ENCODE measurements at places on chromosomes 2 and 18.

GRCh38 chr2:231966886-231967285 is 5.4 kb downstream of the DIS3L2 start:
- no peak for DNase-seq

DNA sequence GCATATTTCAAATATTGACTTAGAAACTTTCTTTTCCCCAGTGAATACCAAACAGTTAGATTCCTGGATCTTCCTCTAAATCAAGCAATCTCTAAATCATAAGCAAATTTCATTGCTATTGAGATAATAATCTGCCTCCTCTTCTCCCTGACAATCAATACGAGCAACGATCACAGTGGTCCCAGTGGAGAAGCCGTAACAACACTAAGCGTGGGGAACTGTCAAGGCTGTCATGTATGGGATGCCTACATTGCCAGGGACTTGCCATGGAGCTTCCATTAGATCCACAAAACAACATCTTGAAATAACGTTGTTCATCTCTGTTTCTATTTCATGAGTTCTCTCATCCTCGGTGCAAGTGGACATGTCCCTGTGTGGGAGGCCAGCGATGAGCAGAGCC is 61.3 kb downstream of the SNTG2 start:
- no peak for DNase-seq

- DNase-seq, result no peak
Observed at GRCh38 chr2:120845277-120845676, 109.6 kb downstream of the GLI2 start.

DNA sequence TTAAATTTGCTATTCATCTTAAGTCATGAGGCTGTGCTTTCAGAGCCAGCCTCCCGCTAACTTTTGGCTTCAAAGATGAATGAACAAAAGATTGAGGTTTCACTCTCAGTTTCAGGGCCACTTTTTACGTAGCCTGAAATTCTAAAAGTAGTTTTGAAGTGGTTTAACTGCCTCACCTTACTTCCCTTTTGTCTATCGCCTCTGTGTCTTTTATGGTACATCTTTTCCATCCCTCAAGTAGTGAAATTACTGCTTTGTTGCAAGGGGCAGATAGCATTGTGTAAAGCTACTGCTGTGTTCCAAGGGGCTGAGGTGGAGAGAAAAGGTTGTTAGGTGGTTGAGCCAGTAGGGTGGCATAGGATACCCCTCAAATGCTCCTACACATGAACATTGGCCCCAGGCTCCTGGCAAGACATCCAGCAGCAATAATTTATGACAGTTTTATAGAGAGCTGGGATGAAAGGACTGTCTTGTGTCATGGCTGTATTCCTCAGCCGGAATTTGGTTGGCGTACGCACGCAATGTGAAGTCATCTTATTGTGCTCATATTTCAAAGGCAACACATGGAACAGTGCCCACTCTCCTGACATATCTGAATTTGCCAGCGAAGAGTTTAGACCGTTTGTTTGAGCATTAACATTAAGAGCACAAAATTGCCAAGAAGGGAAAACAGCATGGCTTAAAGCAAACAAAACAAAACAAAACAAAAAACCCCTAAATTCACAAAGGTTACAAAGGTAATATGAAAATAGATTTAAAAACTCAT is 32.2 kb downstream of the QPCT start:
- no peak for DNase-seq

DNA sequence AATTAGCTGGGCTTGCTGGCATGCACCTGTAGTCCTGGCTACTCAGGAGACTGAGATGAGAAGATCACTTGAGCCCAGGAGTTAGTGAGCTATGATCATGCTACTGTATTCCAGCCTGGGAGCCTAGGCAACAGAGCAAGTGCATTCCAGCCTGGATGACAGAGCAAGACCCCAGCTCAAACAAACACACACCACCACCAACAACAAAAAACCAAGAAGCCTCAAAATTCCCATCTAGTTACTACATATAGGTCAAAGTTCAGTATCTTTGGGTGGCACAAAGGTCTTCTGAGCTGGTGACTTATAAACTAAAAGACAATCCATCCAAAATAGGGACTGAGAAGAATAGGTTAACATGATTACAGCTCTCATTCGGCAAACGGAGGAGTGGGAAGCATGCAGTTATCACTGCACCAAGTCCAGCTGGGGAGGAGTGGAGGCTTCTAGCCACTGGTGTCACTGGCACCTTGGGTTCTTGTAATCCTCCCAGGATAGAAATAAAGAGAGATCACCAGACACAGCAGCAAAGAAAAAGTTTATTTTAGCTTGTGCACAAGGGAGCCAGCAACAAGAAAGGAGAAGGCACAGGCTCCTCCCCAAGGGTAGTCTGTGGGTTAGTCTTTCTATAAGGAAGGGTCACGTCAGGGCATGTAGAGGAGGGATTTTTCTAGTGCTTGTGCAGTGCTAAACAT is 57.4 kb downstream of the SH2D6 start:
- no peak for DNase-seq

GRCh38 chr2:232493701-232494474 is 6.3 kb upstream of the ECEL1 start:
- no peak for DNase-seq

DNA sequence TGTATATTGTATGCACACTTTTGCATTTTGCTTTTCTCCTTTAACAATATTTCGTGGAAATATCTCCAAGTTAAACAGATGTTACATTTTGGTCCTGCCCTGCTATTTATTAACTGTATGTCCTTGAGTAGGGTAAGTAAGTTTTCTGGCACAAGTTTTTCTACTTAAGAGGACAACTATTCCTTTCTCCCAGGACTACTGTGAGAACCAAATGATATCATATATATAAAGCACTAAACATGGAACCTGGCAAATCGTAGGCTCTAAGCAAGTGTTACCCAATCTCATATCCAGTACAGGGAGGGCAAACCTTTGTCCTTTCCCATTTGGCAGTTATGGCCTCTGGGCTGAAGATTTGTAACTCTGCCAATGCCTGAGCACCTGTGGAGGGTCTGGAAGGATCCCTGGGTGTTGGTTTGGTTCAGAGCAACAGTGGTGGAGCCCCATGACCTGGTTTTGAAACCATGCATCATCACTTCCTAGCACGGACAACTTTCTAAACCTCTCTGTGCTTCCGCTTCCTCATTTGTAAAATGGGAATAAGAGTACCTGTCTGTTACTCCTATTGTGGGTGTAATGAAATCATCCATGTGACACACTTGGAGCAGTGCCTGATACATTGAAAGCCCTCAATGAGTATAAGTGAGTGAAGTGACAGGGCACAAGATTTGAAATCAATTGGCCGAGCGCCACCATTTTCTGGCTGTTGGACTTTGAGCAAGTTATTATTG is 28.3 kb upstream of the ICOS start:
- DNase-seq, result no peak

GRCh38 chr2:233449081-233449901 is 95.0 kb downstream of the DGKD start:
- DNase-seq, result no peak

- DNase-seq, result no peak
Observed at GRCh38 chr2:30164131-30164925, 17.5 kb downstream of the YPEL5 start.

DNA sequence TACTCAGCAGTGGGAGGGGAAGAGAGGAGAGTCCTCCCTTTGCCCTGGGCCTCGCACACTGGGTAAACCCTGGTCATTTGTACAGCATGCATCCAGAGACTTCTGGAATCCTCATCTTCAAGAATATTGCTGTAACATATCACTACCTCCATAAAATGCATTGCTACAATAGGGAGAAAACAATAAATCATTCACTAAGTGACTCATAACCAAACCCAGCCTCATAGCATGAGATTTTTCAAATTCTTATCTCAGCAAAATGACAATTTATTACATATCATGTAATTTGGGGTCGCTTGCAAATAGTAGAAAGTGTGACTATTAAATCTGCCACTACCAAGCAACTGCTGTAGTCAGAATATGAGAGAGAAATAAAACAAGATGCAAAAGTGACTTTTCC is 189.4 kb downstream of the ALK start:
- no peak for DNase-seq

DNA sequence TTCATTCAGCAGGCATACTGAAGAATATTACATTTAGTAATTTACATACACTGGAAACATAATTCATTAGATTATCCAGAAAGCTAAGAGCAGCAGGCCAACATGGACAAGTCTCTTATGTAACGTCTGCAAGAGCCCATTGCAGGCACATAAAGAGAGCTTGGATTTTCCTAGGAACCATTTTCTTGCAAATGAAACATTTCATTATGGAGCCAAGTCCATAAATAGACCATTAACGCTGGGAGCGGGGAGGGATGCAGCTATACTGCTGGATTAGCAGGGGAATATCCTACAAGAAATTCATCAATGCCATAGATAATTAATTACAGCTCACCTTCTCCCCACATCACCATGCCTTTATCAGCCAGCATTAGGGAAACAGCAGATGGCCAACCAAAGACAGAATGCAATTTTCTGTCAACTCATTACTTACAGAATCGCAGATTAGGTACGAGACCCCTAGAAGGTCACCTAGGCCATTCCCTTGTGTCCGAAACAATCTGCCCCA is 170.4 kb downstream of the C1D start:
- no peak for DNase-seq

GRCh38 chr2:241608881-241609280 is 28.1 kb downstream of the THAP4 start:
- no peak for DNase-seq

GRCh38 chr18:70420146-70420898 is 131.5 kb downstream of the SOCS6 start:
- DNase-seq, result no peak

GRCh38 chr2:240913810-240914644 is 7.9 kb downstream of the CROCC2 start:
- no peak for DNase-seq

DNA sequence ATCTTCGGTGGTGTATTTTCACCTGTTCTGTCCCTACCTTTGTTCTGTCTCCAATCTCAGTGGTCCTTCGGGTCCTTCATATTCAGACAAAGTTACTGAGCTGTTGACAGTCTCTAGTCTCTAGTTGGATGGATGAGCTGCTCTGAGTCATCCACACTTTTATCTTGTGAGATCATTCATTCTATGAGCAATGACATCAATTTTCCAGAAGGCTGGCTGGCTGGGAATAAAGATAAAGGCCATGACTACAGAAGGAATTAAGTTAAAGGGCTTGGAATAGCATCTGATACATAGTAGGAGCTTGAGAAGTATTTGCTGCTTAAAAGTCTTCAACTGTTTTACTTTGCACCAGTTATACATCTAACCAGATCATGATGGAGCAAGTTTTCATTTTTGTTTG is 43.1 kb upstream of the SLC39A10 start:
- no peak for DNase-seq

- no peak for DNase-seq
Observed at GRCh38 chr2:149729586-149729985, 142.0 kb upstream of the MMADHC start.

GRCh38 chr2:43576981-43577892 is 18.6 kb downstream of the THADA start:
- no peak for DNase-seq

DNA sequence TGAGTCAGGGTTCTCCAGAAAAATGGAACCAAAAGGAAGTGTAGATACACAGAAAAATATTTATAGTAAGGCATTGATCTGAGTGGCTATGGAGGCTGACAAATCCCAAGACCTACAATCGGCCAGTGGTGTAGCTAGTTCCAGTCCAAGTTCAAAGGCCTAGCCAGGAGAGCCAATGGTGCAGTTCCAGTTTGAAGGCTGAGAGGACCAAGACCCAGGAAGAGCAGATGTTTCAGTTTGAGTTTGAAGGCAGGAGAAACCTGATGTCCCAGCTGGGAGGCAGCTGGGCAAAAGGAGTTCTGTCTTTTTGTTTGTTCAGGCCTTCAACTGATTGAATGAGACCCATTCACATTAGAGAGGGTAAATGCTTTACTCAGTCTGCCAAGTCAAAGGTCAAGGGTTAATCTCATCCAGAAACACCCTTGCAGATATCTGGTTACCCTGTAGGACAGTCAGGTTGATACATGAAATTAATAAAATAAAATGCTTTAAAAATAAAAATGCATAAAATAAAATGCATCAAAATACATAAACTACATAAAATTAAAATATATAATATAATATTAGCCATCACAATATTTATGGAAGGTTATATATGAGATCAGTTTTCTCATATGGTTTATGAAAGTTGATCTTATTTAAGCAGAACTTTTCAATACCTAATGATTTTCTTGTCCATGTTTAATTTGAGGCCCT is 38.7 kb downstream of the KCNE4 start:
- DNase-seq, result no peak

DNA sequence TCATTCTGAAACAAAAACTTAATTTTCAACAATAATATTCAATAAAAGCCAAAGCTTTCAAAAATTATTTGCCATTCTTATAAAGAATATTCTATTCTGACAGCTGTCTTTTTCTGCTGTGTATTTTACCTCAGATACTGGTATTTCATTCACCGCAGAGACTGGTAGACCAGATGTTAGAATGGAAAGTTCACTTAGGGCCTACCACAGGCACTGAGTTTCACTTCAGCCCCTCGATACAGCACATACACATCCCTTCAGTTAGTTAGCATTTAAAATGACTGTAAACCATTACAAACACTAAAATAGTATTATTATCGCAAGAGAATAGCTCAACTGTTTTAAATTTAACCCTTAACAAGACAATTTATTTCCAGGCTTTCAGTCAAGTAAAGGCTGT is 24.2 kb upstream of the GATA6 start:
- DNase-seq, result no peak

Measured in NCI-H1092 (cell line).